SJCRH30 (cell line): ENCODE measurements at places on chromosomes 1 and 21. TPM values are rescaled to one million over a fixed set of nuclear protein-coding genes. Genes with fewer than 3 reads are reported as not detected.

GRCh38 chr21:46006547-46007491, 25.2 kb downstream of the COL6A1 start:
- DNase-seq = no peak
- no peaks in the 10 kb centered on the region for H3K27me3 ChIP-seq
- H3K27ac ChIP-seq = no peak overlapping the region
- no peak overlapping the region for H3K4me3 ChIP-seq

- H3K27me3 ChIP-seq = no peaks in the 10 kb centered on the region
- no peaks in the 10 kb centered on the region for H3K4me1 ChIP-seq
- no peak overlapping the region for H3K4me3 ChIP-seq
- H3K27ac ChIP-seq = no peak overlapping the region
- no peak for DNase-seq
Observed at GRCh38 chr1:189620471-189620870, 857.2 kb downstream of the BRINP3 start.

GRCh38 chr1:205809942-205810345, 3.1 kb downstream of the SLC41A1 start:
- no peaks in the 10 kb centered on the region for H3K27me3 ChIP-seq
- peaks cover 21% of the 10 kb centered on the region for H3K36me3 ChIP-seq
- H3K4me1 ChIP-seq = peaks cover 3% of the 10 kb centered on the region
- no peak overlapping the region for H3K27ac ChIP-seq

GRCh38 chr1:185144233-185144632, 12.5 kb downstream of the TRMT1L start:
- DNase-seq = no peak
- no peaks in the 10 kb centered on the region for H3K27me3 ChIP-seq
- H3K4me1 ChIP-seq = no peaks in the 10 kb centered on the region
- H3K4me3 ChIP-seq = no peak overlapping the region

- DNase-seq = peak; percentile 94
- peaks cover 38% of the 10 kb centered on the region for H3K4me1 ChIP-seq
- peak overlapping the region; percentile 47 for H3K4me3 ChIP-seq
- no peaks in the 10 kb centered on the region for H3K27me3 ChIP-seq
- peak overlapping the region; percentile 86 for H3K27ac ChIP-seq
Observed at GRCh38 chr21:45874716-45875415, 106.7 kb upstream of the COL6A1 start.

- no peaks in the 10 kb centered on the region for H3K27me3 ChIP-seq
- DNase-seq = no peak
- no peaks in the 10 kb centered on the region for H3K36me3 ChIP-seq
- H3K4me3 ChIP-seq = no peak overlapping the region
Observed at GRCh38 chr1:228305721-228306152, 97.9 kb downstream of the OBSCN start.

DNA sequence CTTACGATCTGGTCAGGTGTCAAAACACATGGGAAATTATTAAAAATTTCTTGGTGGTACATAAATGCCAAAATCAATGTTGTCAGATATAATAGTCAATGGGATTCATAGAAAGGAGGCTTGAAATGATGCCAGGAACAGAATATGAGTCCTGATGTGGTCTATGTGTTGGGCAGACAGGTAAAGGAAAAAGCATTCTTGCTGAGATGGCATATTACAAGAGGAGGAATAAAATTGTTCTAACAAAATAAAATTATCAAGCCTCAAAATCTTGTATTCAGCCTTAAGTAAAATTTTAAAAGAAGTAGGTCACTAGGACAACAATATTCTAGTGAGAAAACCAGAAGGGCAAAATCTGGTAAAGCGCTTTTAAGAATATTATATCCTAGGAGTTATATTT, 30.9 kb upstream of the EDEM3 start:
- H3K36me3 ChIP-seq = no peaks in the 10 kb centered on the region
- no peak for DNase-seq
- H3K4me1 ChIP-seq = no peaks in the 10 kb centered on the region
- no peaks in the 10 kb centered on the region for H3K27me3 ChIP-seq

DNA sequence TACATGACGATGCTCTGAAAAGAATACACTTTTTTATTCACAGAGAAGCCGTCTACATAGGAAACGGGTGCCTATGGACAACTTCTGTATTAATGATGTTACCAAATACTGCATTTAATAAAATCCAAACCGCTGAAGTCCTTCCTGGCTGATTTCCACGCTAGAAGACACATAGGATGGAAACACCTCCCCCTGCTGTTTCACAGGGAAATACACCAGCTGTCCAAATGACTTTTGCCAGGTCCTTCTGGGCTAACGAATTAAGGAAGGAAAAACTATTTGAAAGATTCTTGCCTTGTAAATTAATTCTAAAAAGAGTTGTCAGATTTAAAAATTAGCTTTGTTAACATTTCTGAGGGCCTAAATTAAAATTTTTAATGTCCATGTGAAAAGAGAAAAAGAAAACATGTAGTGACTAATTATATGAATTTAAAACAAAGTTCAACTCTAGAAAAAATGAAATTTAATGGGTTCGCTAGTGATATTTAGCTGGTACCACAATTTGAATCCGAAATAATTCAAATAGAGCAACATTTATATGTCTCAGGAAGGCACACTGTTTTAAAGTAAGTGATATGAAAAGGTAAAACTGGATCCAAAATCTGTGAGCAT, 146.0 kb downstream of the RERE start:
- H3K27ac ChIP-seq = no peak overlapping the region
- DNase-seq = peak; percentile 69
- H3K4me1 ChIP-seq = peaks cover 17% of the 10 kb centered on the region

DNA sequence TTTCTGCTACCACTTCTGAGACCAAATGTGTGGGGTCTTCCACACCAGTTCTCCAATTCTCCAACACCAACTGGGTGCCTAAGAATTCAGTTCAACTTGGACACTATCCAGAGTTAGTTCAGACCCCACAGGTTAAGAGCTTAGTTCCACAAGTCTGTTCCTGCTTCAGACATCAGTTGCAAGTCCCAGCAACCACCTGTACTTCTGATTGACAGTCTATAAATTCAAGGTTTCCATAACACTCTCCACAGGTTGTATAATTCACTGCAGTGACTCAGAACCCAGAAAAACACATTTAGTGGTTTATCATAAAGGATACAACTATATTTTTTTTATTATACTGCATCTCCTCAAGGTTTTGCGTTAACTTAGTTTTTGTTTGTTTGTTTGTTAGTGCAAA, 18.7 kb downstream of the AK5 start:
- H3K27me3 ChIP-seq = no peaks in the 10 kb centered on the region
- H3K27ac ChIP-seq = no peak overlapping the region
- no peak overlapping the region for H3K4me3 ChIP-seq
- no peak for DNase-seq

DNA sequence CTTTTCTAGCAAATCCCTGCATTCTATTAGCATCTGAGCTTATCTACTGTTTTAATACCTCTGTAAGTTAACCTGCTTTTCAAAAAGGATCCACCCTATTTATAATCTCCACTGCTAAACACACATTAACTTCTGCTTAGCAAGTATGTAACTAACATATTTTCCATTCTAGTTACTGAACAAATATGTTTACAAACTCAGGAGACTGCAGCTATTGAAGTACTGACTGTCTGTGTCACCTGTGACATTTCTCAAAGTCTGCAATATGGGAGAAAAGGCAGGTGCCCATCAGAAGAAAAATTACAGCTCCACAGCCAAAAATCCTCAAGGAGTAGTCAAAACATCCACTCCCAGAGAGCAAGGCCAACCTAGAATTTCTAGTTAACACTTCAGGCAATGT, 88.3 kb downstream of the JAK1 start:
- no peak for DNase-seq
- no peaks in the 10 kb centered on the region for H3K4me1 ChIP-seq
- H3K4me3 ChIP-seq = no peak overlapping the region
- H3K27ac ChIP-seq = no peak overlapping the region

- no peaks in the 10 kb centered on the region for H3K36me3 ChIP-seq
- no peak overlapping the region for H3K27ac ChIP-seq
- no peaks in the 10 kb centered on the region for H3K27me3 ChIP-seq
- H3K4me3 ChIP-seq = no peak overlapping the region
Observed at GRCh38 chr1:221188458-221188857, 309.2 kb downstream of the HLX start.

GRCh38 chr1:179129702-179130473, 48.0 kb downstream of the TOR3A start:
- H3K4me1 ChIP-seq = no peaks in the 10 kb centered on the region
- H3K4me3 ChIP-seq = no peak overlapping the region
- peaks cover 16% of the 10 kb centered on the region; the same call in 1 of the 2 replicates for H3K36me3 ChIP-seq
- DNase-seq = no peak

- no peak overlapping the region for H3K4me3 ChIP-seq
- no peaks in the 10 kb centered on the region for H3K4me1 ChIP-seq
- no peak for DNase-seq
- no peak overlapping the region for H3K27ac ChIP-seq
- H3K36me3 ChIP-seq = no peaks in the 10 kb centered on the region
- H3K27me3 ChIP-seq = peaks cover 4% of the 10 kb centered on the region; the same call in 1 of the 2 replicates
Observed at GRCh38 chr1:18398791-18399530, 81.8 kb upstream of the KLHDC7A start.

DNA sequence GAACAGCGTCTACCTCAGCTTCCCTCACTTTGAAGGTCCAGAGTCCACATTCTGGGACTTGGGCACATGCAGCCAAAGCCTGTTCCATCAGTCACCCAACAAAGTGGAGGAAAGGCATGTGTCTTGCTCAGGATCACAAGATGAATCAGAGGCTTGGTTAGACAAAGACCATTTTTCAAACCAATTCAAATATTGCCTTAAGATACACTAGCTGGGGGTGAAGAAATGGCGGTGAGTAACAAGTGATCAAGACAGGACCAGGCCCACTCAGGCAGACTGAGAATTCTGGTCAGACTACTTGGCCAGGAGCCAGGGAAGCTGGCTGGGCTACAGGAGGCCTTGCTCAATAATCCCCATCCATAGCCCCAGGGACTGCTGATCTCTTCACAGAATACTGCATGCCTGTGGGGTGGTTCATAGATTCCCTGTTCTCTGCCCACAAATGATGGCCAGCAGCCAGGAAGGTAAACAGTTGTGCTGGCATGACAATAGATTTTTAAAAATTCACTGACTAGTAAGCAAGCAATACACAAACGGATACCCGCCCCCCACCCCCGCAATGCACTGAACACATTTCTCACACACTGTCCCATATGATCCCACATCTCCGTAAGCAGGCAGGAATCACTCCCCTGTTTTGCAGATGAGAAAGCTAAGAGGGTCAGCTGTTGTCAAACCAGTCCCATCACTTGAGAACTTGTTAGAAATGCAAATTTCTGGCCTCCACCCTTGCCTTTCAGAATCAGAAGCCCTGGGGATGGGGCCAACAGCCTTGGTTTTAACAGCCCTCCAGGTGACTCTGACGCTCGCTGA, 27.2 kb downstream of the ERI3 start:
- no peaks in the 10 kb centered on the region for H3K27me3 ChIP-seq
- peak; percentile 98 for DNase-seq
- no peak overlapping the region for H3K4me3 ChIP-seq
- peaks cover 31% of the 10 kb centered on the region for H3K4me1 ChIP-seq
- H3K36me3 ChIP-seq = peaks cover 4% of the 10 kb centered on the region; the same call in 1 of the 2 replicates

- H3K4me3 ChIP-seq = no peak overlapping the region
- no peak overlapping the region for H3K27ac ChIP-seq
- no peaks in the 10 kb centered on the region for H3K36me3 ChIP-seq
- peaks cover 9% of the 10 kb centered on the region; the same call in 1 of the 2 replicates for H3K4me1 ChIP-seq
- no peaks in the 10 kb centered on the region; the same call in 1 of the 2 replicates for H3K27me3 ChIP-seq
Observed at GRCh38 chr1:9406111-9406510, 113.4 kb downstream of the SPSB1 start.

DNA sequence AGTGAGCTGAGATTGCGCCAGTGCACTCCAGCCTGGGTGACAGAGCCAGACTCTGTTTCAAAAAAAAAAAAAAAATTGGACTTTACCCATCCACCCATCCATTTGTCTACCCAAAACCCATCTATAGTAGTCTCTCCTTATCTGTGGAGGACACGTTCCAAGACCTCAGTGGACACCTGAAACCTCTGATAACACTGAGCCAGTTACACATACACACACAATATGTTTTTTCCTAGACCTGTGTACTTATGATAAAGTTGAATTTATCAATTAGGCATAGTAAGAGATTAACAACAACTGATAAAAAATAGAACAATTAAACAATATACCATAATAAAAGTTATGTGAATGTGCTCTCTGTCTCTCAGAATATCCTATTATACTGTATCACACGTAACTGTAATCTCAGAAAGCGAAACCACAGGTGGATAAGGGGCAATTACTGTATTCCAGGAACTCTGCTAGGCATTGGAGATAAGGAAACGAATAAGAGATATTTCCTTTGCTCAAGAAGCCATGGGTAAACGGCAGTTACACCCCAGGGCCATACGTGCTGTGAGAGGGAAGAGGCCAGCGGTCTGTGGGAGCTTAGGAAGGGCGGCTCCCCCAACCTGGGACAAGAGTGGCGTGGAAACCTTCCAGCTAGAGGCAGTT, 84.2 kb upstream of the DISP3 start:
- no peak for DNase-seq
- no peaks in the 10 kb centered on the region for H3K36me3 ChIP-seq
- no peak overlapping the region for H3K4me3 ChIP-seq
- H3K27ac ChIP-seq = no peak overlapping the region

DNA sequence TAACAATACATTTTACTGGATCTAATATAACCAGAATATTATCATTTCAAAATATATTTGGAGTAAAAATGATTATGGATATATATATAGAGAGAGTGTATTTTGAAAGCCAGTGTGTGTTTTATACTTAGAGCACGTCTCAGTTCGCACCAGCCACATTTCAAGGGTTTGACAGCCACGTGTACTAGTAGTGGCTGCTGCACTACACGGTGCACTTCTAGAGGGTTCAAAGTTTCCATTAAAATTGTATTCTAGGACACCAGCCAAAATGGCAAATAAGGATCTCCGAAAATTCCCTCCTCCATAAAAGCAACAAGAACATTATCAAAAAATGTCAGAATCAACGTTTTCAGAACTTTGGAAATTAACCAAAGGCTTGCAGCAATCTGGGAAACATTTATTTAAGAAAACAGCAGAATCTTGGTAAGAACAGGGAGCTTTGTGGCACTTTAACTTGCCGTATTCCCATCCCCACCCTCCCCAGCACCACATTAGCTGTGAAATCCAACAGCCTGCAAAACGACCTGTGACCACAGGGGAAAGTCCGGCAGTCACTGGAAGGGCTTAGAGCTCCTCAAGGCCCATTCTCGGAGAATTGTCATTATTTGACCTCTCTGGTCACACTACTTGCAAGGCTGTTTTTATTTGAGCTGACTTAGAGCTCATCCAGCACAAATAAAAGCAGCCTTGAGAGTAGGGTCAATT, 33.5 kb upstream of the MRPS6 start:
- no peak overlapping the region for H3K27ac ChIP-seq
- H3K27me3 ChIP-seq = no peaks in the 10 kb centered on the region; the same call in 1 of the 2 replicates
- DNase-seq = no peak
- peaks cover 8% of the 10 kb centered on the region; the same call in 1 of the 2 replicates for H3K4me1 ChIP-seq

GRCh38 chr1:30885570-30886522, 22.7 kb downstream of the SDC3 start:
- peaks cover 82% of the 10 kb centered on the region for H3K4me1 ChIP-seq
- H3K27me3 ChIP-seq = no peaks in the 10 kb centered on the region

- H3K4me1 ChIP-seq = no peaks in the 10 kb centered on the region; the same call in 1 of the 2 replicates
- DNase-seq = no peak
- H3K27ac ChIP-seq = no peak overlapping the region
- H3K36me3 ChIP-seq = no peaks in the 10 kb centered on the region
Observed at GRCh38 chr1:180505732-180506335, 3.5 kb upstream of the ACBD6 start.

The OR2M7 gene
- not detected in 2 replicates for total RNA-seq

The ZNF593OS gene
- total RNA-seq = not detected in 2 replicates

The SELE gene
- total RNA-seq = not detected in 2 replicates

The GIPC2 gene
- not detected in 2 replicates for total RNA-seq

The DNALI1 gene
- total RNA-seq = 10.0 and 10.1 TPM in 2 replicates

The ANGPTL1 gene
- total RNA-seq = 1.2 and 2.0 TPM in 2 replicates

The PTPN7 gene
- 0.08 and 0.14 TPM in 2 replicates for total RNA-seq

The LRRN2 gene
- total RNA-seq = not detected in 2 replicates

The SPRR1B gene
- not detected in 2 replicates for total RNA-seq

The SLFNL1 gene
- total RNA-seq = 0.18 and 0.26 TPM in 2 replicates

The NTMT2 gene
- not detected in 2 replicates for total RNA-seq

The FAM177B gene
- total RNA-seq = not detected in 2 replicates

The DDR2 gene
- 41.1 and 47.8 TPM in 2 replicates for total RNA-seq

The KIAA0040 gene
- total RNA-seq = 1.7 and 2.1 TPM in 2 replicates

The CFAP107 gene
- not detected in 2 replicates for total RNA-seq
